Stimulated activated effector memory CD8-positive, alpha-beta T cell treated with anti-CD3 and anti-CD28 coated beads, Interleukin-12 subunit alpha, Interleukin-12 subunit beta, amount 100 ng/mL, for 72 hours (primary cell): ENCODE measurements at places on chromosomes 7 and 10.
A peak's percentile ranks its signal among the peaks of the same experiment; 100 is the strongest.

DNA sequence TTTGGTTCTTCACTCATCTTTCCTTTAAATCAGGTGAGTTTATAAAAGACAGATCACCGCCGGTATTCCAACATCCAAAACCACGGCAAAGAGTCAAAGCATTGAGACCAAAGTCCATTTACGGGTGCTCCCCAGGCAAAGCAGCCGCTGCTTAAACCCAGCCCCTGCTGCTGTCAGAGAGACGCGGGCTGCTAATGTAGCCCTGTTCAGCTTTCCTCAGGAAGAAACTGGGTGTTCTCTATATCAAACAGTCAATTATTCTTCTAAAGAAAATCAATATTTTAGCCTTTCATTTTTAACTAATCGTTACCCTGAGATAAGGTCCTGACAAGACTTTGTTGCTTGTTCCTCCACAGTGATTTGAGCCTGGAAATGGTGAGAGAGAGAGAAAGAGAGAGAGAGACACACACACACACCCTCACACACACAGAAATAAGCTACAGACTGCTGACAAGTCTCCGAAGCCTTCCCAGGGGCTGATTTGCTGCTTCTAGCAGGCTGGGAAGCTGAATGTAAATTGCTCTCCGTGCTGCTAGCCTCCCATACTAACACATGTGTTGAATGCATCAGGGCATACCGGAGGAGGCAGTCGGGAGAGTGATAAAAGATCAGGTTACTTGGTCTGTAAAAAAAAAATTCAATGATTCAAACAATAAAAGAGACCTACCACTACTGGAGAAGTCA, 183.0 kb upstream of the ANK3 start:
- DNase-seq = peak; percentile 73

GRCh38 chr7:148849393-148850098, 34.5 kb downstream of the EZH2 start:
- DNase-seq = no peak

DNA sequence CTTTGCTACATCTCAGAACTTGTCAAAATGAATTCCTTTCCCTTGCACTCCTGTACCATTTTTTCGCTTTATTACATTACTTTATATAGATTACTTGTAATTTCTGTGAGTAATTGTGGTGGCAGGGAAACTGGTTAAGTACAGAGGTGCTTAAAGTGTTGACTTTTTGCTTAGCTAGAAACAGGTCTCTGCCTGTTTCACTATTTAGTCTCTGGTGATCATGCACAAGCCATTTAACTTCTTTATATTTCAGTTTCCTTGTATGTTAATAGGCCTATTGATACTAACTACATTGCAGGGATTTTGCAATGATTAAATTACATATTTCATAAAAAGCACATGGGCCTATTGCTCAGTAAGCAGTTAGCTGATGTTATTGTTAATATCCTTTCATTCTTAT, 233.8 kb downstream of the PRKG1 start:
- DNase-seq = no peak

GRCh38 chr10:37010741-37011140, 114.7 kb upstream of the ANKRD30A start:
- DNase-seq = no peak

DNA sequence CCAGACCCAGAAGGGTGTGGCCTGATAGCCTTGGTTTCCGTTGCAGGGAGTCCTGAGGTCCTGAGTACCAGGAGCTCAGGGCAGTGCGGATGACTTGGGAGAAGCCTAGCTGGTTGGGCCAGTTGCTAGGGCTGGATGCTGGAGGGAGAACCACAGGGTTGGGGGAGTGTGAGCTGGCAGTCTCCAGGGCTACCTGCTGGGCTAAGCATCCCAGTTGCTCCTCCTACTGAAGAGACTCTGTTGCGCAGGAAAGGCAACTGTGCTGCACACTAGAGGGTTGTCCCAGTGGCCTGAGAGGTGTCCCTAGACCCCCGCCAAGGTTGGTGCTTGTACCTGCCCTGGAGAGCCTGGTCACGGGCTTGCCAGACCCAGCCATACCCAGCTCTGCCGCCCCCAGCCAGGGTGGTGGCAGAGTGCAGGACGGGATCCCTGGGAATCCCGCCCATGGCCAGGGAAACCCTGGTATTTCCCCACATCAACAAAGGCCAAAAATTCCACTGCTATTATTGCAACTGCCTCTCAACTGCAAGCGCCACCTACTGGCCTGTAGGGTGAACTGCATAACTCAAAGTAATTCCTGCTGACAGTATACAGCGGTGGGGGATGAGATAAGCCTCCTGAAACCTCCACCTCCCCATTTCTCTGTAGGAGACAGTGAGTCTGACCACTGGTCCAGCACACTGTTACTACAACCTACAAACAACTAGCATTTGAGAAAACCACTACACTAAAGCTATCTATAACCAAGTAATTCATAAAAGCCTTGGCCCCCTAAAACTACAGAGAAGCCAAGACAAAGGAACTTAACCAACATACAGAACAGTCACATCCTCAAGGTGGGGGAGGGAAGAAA, 67.6 kb upstream of the DDC start:
- peak; percentile 77 for DNase-seq
